Stimulated activated naive CD8-positive, alpha-beta T cell treated with anti-CD3 and anti-CD28 coated beads, Interleukin-15, amount 100 ng/mL, for 72 hours (primary cell): ENCODE measurements at places on chromosomes 11 and 22.

- DNase-seq, result no peak
Observed at GRCh38 chr11:2470495-2470894, 25.7 kb downstream of the KCNQ1 start.

- DNase-seq, result no peak
Observed at GRCh38 chr11:126061707-126062678, 673 bp downstream of the CDON start.

DNA sequence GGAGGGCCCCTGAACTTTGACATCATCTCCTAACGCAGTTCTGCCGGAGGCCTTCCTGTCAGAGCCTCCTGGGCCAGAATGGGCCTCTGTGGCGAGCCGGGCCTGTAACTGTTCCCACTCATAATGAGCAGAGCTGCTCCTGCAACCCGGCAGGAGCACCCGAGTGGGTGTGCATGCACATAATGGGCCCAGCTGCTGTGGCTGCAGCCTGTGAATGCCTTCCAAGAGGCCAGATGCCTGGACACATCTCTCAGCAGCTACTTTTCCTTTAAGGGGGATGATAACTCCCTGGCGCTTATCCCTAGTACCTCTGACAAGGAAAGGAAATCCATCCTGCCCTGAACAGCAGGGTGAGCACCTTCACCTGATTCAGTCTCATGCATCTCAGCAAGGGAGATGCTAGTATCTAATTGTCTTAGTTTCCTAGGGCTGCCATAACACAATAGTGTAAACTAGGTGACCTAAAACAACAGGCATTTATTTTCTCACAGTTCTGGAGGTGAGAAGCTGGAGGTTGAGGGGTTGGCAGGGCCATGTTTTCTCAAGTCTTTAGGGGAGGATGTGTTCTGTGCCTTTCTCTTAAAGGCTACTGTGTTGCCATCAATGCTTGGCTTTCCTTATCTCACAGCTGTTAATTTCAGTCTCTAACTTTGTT is 120.5 kb downstream of the TEAD1 start:
- no peak for DNase-seq

DNA sequence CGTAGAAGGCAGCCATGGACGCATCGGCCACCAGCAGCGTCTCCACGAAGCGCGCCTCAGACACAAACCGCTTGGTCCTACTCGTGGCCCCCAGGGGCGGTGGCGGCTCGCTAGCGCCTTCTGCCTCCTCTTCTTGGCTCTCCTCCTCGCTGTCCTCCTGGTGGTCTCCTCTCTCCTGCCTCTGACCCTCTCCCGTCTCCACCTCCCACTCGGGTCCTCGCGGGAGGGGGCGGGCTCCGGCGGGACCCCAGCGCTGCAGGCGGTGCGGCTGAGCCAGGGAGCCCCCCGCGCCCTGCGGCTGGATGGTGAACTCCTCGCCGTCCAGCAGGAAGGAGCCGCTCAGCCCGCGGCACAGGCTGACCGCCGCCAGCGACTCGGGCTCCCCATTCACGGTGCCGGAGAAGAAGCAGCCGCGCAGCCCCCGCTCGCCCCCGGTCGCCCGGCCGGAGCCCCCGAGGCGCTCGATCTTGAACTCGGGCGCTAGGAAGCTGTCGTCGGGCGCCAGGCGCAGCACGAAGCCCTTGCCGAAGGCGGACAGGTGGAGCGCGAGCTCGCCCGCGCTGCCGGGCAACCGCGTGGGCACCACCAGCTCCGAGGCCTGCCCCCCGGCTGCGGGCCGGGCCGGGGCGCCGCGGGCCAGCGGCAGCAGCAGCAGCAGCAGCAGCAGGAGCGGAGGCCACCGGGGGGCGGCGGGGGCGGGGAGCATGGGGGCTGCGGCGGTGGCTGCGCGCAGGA is 661 bp downstream of the ADAMTS8 start:
- DNase-seq, result no peak

DNA sequence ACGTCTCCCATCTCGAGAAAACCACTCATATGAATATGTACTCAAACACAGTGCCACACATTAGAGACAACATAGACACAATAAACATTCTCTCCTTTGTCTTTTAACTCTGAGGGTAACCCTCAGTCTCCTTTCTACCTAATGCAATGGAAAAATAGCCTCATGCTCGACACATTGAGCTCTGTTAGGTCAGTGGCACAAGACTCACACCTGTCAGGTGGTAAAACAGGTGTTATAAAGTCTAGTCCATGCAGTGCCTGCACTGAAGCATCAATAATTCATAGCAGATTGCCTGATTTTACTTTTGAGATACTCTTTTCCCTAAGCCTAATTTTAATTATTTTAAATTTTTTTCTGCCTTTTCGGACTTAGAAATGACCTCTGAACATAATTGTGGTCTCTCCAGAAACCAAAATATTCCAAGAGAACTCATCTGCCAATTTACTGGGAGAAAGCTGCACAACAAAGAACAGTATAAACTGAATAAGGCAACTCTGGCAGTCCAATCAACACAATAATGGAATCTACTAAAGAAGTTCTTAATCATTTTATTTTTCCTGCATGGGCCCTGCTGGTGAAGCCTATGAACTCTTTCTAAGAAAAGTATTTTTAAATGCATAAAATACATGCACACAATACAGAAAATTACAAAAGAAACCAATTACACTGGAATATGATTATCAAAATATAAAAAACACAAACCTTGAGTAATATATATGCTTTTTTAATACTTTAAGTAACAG is 9.9 kb downstream of the RDX start:
- no peak for DNase-seq

GRCh38 chr22:44683237-44683636 is 18.8 kb upstream of the PRR5 start:
- DNase-seq, result peak; percentile 70

GRCh38 chr11:59097113-59097708 is 9.8 kb upstream of the FAM111B start:
- peak; percentile 53 for DNase-seq

DNA sequence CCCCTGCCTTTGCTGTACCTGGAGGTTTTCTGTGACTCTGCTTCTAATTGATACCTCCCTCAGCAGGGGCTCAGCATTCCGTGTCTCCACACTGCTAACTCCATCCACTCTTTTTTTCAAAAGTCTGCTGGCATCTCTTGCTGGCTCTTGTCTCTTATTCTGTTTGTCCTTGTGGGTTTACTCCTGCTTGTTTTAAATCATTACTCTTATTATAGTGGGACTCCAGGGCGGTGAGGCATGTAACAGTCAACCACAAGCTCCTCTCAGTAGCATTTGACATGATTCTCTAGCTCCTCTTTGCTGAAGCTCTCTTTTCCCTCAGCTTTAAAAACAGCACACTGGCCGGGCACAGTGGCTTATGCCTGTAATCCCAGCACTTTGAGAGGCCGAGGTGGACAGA is 260.2 kb upstream of the NARS2 start:
- DNase-seq, result no peak

- peak; percentile 82 for DNase-seq
Observed at GRCh38 chr11:76318744-76319384, 62.1 kb downstream of the THAP12 start.

- DNase-seq, result no peak
Observed at GRCh38 chr11:70699294-70700221, 301.2 kb downstream of the CTTN start.

DNA sequence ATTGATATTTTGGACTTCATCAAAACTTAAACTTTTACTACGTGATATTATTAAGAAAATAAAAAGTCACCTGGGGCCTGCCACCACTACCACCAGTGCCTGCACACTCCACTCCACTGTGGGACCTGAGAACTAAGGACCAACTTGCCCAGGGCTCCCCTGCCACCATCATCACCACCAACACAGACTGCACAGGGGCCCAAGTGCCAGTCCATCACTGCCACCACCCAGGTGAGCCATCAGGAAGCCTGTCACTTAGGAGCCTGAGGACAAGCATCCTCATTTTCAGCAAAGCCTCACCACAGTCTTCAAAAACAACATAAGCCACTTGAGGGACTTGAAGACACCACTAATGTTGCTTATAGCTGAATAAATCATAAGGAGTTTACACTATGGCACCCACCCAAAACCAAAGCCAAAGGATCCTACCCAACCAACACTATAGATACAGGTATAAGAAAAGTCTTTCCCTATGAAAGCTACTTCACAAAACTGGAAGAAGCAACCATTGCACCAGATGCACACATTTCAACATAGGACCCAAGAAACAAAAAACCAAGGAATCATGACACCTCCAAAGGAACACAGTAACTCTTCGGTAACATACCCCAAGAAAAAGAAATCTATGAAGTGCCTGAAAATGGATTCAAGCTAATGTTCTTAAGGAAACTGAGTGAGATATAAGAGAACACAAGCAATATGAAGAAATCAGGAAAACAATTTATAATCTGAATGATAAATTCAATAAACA is 73.6 kb upstream of the GNAZ start:
- DNase-seq, result no peak

- no peak for DNase-seq
Observed at GRCh38 chr11:125100136-125100535, 11.3 kb downstream of the TMEM218 start.

DNA sequence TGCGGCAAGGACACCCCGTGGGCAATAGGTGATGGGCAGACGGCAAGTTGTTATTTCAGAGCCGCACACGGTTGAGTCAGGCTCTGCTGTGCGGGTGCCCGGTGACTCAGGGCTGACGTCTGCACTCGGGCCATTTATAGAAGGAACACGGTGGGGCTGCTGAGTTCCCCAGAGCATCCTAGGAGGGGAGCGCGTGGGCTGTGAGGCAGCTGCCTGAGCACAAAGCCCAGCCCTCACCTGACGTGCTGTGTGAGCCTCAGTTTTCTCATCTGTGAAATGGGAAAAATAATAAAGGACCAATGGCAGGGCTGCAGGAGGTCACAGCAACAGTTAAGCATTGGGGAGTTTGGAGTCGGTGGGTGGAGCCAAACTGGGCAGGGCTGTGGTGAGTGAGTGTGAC is 11.3 kb upstream of the RHOD start:
- DNase-seq, result no peak

- DNase-seq, result no peak
Observed at GRCh38 chr11:83522911-83523310, 236.7 kb upstream of the CCDC90B start.

GRCh38 chr11:133399294-133399693 is 133.0 kb downstream of the OPCML start:
- no peak for DNase-seq

DNA sequence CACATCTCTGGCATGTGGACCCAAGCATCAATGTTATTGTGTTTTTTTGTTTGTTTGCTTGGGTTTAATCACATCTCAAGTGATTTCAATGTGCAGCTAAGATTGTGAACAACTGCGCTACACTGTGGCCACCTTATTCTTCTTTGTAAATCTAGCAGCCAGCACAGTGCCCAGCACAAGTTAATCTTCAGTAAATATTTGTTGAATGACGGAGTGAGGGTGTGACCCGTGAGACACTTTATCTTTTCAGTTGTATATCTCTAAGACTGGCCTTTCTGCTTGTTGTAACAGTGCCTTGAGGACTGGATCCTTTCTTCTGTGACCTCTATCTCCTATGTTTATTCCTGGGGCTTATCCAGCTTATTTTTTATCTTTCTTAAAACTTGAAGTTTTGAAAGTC is 21.4 kb upstream of the AMOTL1 start:
- DNase-seq, result no peak

GRCh38 chr11:130603335-130603906 is 155.0 kb downstream of the ADAMTS15 start:
- no peak for DNase-seq
